ENCODE measurements at places on chromosomes 4 and X. TPM values are rescaled to one million over a fixed set of nuclear protein-coding genes. Genes with fewer than 3 reads are reported as not detected.

Gene NR0B1
- not detected for total RNA-seq

Gene BEX5
- 7.7 TPM for total RNA-seq

Gene GCNA
- 0.48 TPM for total RNA-seq

Gene TCEAL7
- 2.7 TPM for total RNA-seq

Gene FAM47B
- not detected for total RNA-seq

Gene GLRA2
- total RNA-seq: not detected

Gene PF4V1
- not detected for total RNA-seq

Gene DRD5
- not detected for total RNA-seq

Gene NUDT11
- total RNA-seq: 23.6 TPM

Gene IQSEC2
- 8.4 TPM for total RNA-seq

DNA sequence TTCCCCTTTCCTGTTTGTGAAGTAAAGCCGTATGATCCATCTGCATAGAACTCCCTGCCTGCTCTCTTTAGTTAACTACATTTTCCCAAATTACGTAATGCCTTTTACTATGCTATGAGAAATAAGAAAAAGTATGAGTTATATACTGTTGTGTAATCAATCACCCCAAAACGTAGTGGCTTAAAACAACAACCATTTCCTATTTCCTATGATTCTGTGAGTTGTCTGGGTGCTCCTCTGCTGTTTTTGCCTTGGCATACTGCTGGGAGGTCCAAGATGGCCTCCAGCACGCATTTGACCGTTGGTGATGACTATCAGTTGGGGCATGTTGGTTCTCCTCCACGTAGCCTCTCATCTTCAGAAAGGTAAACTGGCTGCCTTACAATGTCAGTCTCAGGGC lies 39.8 kb downstream of the BBS12 start:
- DNase-seq: no peak

GRCh38 chr4:159639671-159640323 lies 536.9 kb downstream of the RAPGEF2 start:
- DNase-seq: no peak

DNA sequence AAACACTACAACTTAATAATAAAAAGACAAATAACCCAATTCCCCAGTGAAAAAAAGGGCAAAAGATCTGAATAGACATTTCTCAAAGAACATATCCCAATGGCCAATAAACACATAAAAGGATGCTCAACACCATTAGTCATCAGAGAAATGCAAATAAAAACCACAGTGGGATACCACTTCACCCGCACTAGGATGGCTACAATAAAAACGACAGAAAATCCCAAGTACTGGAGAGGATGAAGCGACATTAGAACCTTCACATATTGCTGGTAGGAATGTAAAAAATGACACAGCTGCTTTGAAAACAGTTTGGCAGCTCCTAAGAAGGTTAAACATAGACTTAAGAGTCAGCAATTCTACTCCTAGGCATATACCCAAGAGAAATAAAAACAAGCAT lies 140.6 kb upstream of the ARX start:
- no peak for DNase-seq

DNA sequence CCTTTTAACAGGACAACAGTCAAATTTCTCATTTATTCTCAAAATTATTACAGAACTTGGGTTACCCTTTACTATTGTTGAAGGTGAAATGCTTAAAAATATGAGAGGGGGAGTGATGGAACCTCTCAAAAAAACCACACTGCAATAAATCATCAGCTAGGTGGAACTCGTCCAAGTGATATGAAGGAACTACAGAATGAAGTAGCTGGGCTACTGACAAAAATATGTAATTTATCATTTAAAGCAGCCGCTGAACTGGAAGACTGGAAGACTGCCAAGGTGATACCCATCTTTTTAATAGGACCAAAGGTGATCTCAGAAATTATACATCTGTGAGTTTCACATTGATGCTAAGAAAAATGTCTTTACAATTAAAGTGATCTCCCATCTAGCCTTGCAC lies 597.7 kb upstream of the TENM3 start:
- no peak for DNase-seq

DNA sequence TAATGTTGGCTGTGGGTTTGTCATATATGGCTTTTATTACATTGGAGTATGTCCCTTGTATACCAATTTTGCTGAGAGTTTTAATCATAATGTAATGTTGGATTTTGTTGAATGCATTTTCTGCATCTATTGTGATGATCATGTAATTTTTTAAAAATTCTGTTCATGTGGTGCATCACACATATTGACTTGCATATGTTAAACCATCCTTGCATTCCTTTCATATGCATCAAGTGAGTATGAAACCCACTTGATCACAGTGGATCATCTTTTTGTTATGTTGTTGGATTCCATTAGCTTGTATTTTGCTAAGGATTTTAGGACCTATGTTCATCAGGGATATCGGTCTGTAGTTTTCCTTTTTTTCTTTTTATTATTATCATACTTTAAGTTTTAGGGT lies 12.1 kb downstream of the HEPH start:
- no peak for DNase-seq

DNA sequence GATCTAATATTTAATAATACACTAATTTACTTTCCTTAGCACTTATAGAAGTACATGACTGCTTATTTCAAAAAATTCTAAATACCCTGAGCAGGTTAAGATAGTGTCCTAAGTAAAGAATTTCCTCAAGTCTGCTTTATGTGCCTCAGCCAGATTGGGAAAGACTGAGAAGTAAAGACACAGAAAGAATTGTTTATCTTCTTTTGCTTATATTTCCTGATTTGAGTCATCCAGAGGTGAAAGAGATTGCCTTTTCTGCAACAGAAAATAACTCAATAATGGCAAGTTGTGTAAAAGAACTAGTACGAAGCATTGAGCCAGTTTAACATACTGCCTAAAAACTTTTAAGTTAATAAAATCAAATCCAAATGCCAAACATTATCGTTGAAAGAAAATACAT lies 45.0 kb downstream of the NAF1 start:
- DNase-seq: no peak

- DNase-seq: no peak
Measured at GRCh38 chrX:110108381-110108821, 105.5 kb downstream of the TMEM164 start.

DNA sequence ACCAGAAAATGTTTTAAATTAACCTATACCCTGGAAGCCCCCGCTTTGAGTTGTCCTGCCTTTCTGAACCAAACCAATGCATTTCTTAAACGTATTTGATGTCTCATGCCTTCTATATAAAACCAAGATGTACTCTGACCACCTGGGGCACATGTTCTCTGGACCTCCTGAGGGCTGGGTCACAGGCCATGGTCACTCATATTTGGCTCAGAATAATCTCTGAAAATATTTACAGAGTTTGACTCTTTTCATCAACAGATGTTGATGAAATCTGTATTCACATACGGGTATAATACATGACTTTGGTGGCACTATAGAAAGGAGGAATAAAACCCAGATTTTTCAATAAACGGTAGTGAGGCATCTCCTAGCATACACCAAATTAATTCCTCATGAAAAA lies 55.7 kb downstream of the STAP1 start:
- DNase-seq: no peak

- DNase-seq: no peak
Measured at GRCh38 chr4:137509855-137510282, 22.4 kb downstream of the PCDH18 start.

- no peak for DNase-seq
Measured at GRCh38 chr4:25113915-25114904, 46.0 kb downstream of the SEPSECS start.

DNA sequence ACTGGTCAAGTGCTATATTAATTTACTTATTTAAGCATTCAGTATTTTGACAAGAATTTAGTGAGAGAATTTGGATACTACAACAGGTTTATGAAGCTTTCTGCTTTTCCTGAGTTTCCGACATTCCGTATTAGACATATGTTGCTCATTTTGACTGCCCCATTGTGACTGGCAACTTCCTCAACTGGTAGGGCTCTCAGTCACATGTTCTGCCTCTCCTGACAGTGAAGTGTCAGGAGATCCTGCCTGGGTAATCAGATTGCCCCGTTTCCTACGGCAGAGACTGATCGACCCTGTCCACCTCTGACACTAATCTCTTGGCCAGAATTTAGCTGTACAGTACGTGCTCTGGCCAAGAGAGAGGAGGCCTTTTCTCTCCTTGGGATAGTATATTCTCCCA lies 49.5 kb downstream of the CLNK start:
- no peak for DNase-seq

GRCh38 chrX:107747596-107748161 lies 27.9 kb downstream of the TSC22D3 start:
- no peak for DNase-seq

- DNase-seq: no peak
Measured at GRCh38 chrX:16212024-16212423, 44.7 kb downstream of the MAGEB17 start.

DNA sequence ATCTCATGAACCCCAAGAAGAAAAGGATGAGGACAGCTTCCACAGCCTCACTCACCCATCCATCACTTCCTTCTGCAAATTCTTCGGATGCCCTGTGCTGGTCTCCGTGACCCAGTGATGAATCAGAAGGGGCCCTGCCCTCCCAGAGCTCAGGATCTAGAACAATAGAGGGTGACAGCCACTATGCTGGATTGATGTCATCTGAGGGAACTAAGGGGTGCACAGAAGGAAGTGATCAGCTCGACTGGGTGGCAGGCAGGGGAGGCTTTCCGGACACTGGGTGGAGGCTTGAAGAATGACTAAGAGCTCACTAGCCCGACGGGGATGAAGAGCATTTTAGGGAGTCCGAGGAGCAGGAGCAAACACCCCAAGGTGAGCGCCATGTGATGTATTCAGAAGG lies 1.4 kb upstream of the ZNF185 start:
- no peak for DNase-seq

- DNase-seq: no peak
Measured at GRCh38 chr4:53981066-53981465, 83.3 kb downstream of the CHIC2 start.

DNA sequence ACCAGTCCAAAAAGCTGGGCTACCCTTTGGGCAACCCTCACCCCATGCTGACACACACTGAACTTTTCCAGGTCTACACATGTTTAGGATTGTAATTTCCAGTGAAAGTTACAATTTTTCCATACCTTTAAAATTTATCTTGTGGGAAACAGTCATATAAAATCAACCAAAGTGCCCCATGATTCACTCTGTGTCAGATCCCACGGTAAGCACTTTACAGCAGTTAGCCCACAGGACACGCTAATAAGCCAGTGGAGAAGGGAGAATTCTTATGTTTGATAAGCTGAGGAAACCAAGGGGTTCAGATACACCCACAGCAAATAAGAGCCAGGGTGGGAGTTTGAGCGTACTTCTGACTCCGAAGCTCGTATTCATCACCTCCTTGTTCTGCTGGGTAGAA lies 72.4 kb upstream of the TBL1X start:
- DNase-seq: no peak

GRCh38 chr4:169898095-169898494 lies 128.1 kb downstream of the MFAP3L start:
- no peak for DNase-seq

DNA sequence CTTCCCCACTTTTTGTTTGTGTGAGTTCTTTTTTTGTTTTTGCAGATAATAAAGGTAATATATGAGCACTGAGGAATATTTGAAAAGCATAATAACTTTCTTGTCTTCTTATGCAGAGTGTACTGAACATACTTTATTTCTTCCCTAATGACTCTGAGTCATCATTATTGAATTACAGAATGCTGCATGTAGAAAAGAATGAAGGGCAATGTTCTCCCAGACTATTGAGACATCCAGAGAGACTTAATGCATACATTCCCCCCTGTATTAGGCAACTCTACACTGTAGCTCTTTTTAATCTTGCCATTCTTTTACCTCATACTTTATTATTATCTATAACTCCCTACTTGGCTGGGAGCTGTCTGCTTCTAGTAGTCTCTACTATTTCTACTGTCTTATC lies 240.5 kb upstream of the ANKRD50 start:
- no peak for DNase-seq

- no peak for DNase-seq
Measured at GRCh38 chrX:44873415-44874276, 658 bp downstream of the KDM6A start.

- no peak for DNase-seq
Measured at GRCh38 chr4:38091636-38092035, 131.4 kb downstream of the PTTG2 start.

GRCh38 chrX:13693341-13693961 lies 4.5 kb downstream of the RAB9A start:
- no peak for DNase-seq

DNA sequence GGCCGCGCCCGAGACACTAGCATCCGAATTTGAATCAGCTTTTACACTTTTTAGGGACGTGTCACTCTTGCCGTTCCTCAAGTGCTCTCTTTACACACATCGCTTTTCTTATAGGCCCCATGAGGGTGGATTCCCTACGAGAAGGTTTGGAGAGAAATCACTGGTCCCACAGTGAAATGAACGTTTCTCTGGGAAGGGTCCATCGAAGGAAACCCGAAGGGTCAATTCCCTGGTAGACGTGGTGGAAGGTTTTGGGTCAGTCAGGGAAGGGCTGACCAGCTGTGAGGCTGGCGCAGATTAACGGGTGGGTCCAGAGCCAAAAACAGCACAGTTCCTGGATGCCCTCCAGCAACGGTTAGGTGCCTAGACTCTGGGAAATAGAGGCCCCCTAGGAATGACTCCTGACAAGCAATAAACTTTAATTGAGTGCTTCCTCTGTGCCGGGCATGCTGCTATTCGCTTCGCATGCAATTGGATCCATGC lies 35.9 kb downstream of the ETDC start:
- no peak for DNase-seq
